ENCODE measurements at places on chromosomes 3 and 15.

DNA sequence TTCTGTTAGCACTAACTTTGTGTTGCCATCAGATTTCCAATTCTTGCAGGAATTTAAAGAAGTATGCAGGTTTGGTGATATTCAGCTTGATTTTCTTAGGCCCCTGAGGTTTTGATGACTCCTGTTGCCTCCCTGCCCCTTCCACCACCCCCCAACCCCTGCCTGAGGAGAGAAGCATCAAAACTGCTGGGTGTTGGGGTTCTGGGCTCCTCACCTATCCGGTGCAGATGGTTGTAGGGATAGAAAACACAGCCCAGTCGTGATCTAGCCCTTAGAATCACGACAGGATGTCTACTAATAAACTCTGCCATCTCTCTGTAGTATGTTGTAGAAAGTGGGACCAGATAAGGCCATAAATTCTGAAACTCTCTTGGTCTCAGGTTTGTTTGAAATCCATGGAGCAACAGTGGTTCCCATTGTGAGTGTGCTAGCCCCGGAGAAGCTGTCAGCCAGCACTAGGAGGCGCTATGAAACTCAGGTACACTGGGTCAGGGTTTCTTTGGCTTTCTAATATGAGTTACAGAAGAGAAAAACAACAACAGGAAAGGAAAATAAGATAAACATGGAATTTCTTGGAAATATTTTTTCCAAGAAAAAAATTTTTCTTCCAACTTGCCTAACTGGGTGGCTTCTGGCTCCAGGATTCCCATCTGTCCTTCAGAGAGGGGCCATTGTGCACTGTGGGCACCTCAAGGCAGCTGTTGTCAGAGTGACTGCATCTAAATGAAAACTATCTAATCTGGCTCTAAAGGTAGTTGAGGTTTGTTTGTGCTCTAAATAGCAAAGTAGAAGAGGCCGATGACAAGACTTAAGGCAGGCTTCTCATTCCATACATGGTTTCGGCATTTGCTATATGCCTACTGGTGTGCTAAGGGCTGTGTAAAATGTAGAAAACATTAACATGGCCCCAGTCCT, 8.7 kb downstream of the SRP14 start:
- DNase-seq = no peak

GRCh38 chr3:150703299-150703755, 393 bp downstream of the ERICH6 start:
- DNase-seq = no peak

- no peak for DNase-seq
Measured at GRCh38 chr3:172303181-172303580, 145.1 kb downstream of the GHSR start.

DNA sequence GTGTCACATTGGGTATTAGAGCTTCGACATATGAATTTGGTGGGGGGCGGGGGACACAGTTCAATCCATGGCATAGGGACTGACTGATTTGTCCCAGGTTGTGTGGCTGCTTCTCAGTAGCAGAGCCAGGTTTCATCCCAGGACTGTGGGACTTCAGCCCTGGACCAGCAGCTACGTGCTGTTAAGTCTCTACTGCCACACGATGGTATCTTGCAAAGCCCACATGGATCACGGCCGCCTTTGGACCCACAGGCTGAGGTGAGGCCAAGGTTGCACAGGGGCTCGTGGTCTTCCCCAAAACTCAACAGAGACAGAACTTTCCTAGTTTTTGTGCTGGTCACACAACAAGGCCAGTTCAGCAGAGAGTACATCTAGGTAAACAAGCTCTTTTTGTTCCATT, 97.4 kb downstream of the LRRK1 start:
- DNase-seq = no peak

- DNase-seq = no peak
Measured at GRCh38 chr15:92623435-92623834, 32.1 kb downstream of the FAM174B start.

DNA sequence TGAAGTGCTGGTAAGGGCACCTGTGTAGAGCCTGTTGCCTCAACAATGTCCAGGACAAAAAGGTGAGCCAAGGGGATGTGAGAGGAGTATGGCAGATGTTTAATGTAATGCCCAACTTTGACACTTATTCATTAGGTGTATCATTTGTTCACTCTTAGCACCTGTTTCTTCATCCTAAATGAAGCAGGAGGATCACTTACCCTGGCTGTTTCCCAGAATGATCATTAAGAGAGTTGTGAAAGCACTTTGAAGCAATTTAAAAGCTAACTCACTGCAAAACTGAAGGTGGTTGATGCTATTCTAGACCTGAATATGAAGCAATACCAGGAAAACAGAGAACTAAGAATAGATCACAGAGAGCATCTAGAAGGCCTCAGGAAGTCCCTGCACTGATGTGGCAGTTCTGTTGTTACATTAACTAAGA, 3.4 kb upstream of the HHLA2 start:
- DNase-seq = no peak

- DNase-seq = no peak
Measured at GRCh38 chr3:14991818-14992612, 44.6 kb downstream of the NR2C2 start.

DNA sequence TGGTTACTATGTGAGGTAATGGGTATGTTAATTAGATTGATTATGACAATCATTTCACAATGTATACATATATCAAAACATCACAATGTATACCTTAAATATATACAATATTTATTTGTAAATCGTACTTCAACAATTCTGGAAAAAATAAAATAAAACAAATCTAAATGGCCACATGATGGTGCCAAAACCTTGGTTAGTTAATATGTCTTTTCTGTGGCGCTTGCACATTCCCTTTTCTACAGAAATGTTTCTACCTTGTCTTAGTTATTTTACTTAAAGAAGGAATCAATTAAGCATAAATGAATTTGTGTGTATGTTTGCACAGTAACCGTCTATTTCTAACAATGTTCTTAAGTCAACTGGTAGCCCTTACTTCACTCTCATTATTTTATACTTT, 53.4 kb downstream of the OXSM start:
- DNase-seq = no peak

DNA sequence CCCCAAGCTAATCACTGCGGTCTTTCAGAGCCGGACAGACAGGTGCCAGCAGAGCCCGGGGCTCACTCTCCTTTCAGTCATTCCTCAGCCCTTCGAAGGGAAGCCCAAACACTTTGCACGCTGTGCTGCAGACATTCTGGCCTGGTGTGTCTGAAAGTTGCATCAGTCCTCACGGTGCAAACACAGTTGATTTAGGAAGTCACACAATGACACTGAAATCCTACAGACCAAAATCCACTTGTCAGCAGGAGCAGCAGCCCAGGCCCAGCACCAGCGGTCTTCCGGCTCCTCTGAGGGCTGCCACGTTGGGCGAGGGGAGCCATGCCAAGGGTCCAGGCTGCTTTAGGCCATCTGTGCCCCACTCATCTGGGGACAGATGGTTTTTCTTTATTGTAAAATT, 61.6 kb downstream of the RGMA start:
- no peak for DNase-seq

Data from M059J (cell line).